ENCODE measurements at places on chromosomes 16 and 17. TPM values are rescaled to one million over a fixed set of nuclear protein-coding genes. Genes with fewer than 3 reads are reported as not detected.

The STH gene
- polyA plus RNA-seq, result not detected

The TBC1D3K gene
- not detected for polyA plus RNA-seq

The TBC1D3I gene
- polyA plus RNA-seq, result 0.07 TPM

The LGALS9B gene
- not detected for polyA plus RNA-seq

The MMP15 gene
- polyA plus RNA-seq, result 0.69 TPM

- no peaks in the 10 kb centered on the region for H3K27me3 ChIP-seq
- H3K4me3 ChIP-seq, result no peak overlapping the region
- no peaks in the 10 kb centered on the region for H3K4me1 ChIP-seq
- peak; percentile 8 for DNase-seq
- peaks cover 3% of the 10 kb centered on the region for H3K36me3 ChIP-seq
These were observed 35.4 kb downstream of the CDRT15 start for GRCh38 chr17:14201021-14201987.

- peaks cover 75% of the 10 kb centered on the region for H3K36me3 ChIP-seq
- DNase-seq, result no peak
- no peak overlapping the region for H3K4me3 ChIP-seq
- peaks cover 5% of the 10 kb centered on the region for H3K4me1 ChIP-seq
These were observed 41.5 kb downstream of the USP22 start for GRCh38 chr17:21001111-21001812.

DNA sequence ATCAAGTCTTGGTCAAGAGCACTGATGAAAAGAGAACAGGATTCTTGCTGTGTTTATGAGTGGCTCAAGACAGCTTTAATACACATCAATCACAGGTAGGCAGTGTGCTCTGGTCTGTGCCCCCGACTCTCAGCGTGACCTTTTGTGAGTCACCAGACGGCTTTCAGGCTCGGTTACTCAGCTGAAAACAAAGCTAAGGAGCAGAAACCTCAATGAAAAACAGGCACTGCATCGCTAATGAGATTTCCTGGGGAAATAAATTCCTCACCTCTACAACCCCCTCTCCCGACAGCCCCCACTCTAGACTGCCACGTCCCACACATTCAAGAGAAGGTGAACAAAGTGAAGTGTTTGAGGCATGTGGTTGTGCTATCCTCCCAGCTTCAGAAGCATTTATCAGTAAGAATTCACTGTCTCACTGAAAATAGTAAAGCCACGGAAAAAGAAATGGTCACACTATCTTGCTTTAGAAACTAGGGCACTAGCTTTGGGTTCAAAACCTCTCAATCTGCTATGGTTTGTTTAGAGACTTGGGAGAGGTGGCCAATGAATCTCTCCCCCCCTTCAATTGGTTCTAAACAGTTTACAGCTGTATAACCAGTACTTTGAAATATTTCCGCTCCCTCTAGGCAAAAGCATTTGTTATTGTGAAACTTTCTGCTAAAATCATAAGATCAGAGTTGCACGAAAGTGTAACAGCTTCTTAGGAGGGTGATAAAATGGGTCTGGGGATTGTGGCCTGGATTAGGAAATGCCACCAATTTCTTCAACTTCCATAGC lies 199.5 kb upstream of the PMFBP1 start:
- no peak overlapping the region for H3K4me3 ChIP-seq
- H3K36me3 ChIP-seq, result no peaks in the 10 kb centered on the region
- H3K27me3 ChIP-seq, result no peaks in the 10 kb centered on the region
- H3K27ac ChIP-seq, result no peak overlapping the region
- DNase-seq, result peak; percentile 25

DNA sequence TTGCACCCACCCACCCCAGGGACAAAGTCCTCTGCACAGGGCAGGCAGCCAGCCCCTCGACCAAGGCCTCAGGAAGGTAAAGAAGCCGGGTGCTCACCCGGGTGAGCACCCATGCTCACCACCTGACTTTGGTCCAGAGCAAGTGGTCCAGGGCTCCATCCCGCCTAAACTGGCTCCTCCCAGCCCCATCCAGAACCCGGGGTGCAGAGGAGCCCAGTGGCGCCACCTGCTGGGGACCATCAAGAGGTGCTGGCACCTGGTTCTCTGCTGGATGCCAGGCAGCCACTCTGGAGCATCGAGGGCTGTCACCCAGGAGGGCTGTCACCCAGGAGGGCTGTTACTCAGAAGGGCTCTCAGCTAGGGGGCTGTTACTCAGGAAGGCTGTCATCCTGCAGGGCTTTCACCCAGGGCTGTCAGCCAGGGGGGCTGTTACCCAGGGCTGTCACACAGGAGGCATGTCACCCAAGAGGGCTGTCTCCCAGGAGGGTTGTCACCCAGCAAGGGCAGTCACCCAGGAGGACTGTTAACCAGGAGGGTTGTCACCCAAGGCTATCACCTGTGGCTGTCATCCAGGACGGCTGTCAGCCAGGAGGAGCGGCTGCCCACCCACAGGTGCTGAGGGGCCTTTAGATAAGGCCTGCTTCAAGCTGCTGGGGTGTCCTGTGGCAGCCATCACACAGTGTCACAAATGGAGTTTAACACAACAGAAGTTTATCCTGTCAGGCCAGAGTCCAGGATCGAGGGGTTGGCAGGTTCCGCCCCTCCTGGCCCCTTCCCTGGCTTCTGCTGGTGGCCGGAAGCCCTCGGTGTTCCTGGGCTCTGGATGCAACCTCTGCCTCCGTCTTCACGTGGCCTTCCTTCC lies 98.5 kb downstream of the TNFRSF13B start:
- no peaks in the 10 kb centered on the region for H3K36me3 ChIP-seq
- no peak for DNase-seq
- H3K27me3 ChIP-seq, result peaks cover 14% of the 10 kb centered on the region
- H3K4me3 ChIP-seq, result no peak overlapping the region
- no peaks in the 10 kb centered on the region for H3K4me1 ChIP-seq
- H3K27ac ChIP-seq, result no peak overlapping the region

DNA sequence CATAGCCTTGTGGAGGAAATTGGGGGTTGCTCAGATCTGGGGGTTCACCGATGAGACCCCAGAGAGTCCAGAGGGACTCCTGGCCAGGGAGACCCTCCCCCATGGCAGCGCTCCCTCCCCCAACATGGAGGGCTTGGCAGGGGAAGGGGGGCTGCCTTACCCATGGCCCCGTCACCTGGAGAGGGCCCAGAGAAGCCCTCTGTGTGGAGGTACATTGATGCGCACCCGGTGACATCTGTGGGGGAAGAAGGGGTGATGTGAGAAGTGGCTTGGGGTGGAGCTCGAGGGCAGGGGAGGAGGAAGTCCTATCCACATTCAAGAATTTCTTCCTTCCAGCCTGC lies 16.2 kb downstream of the ETV4 start:
- H3K27ac ChIP-seq, result peak overlapping the region; percentile 97
- H3K4me1 ChIP-seq, result peaks cover 18% of the 10 kb centered on the region
- no peaks in the 10 kb centered on the region for H3K27me3 ChIP-seq
- no peak overlapping the region for H3K4me3 ChIP-seq
- peaks cover 22% of the 10 kb centered on the region for H3K36me3 ChIP-seq
- no peak for DNase-seq
